ENCODE measurements at places on chromosomes 6 and 20. TPM values are rescaled to one million over a fixed set of nuclear protein-coding genes. Genes with fewer than 3 reads are reported as not detected.
A peak's percentile ranks its signal among the peaks of the same experiment; 100 is the strongest.

GRCh38 chr6:142784344-142784743, 160.6 kb downstream of the HIVEP2 start:
- peak; percentile 58 for DNase-seq

HRH3 gene
- not detected for total RNA-seq

GRCh38 chr6:3665608-3666007, 85.9 kb downstream of the PXDC1 start:
- no peak for DNase-seq

- DNase-seq: no peak
Measured at GRCh38 chr6:104046426-104046825, 813.3 kb downstream of the HACE1 start.

LATS1 gene
- total RNA-seq: 21.1 TPM

GRCh38 chr6:134495890-134496248, 178.0 kb upstream of the SGK1 start:
- DNase-seq: no peak

DNA sequence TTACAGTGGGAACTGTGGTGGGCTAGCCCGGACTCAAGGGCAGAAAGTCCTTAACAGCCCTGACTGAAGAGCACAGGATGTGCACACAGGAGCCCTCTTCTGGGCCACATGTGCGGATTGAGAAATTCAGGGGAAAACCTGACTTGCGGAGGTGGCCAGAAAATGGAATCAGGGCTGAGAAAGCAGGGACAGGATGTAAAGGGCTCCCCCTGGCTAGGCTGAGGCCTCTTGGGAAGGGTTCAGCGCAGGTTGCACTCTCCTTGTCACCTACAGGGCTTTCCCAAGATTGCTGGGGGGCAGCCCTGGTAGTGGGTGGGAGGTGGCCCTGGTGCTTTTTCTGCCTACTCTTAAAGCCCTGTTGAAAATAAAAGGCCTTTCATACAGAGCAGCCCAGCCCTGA, 251.2 kb downstream of the SLC24A3 start:
- DNase-seq: no peak

GRCh38 chr6:151216804-151217203, 23.0 kb upstream of the AKAP12 start:
- DNase-seq: no peak

OTOR gene
- total RNA-seq: not detected

- DNase-seq: peak; percentile 72
Measured at GRCh38 chr20:58870293-58871014, 17.9 kb downstream of the GNAS start.

- peak; percentile 73 for DNase-seq
Measured at GRCh38 chr6:42782689-42783176, 881 bp downstream of the BICRAL start.

GRCh38 chr6:88636871-88637270, 326.5 kb downstream of the RNGTT start:
- no peak for DNase-seq

DNA sequence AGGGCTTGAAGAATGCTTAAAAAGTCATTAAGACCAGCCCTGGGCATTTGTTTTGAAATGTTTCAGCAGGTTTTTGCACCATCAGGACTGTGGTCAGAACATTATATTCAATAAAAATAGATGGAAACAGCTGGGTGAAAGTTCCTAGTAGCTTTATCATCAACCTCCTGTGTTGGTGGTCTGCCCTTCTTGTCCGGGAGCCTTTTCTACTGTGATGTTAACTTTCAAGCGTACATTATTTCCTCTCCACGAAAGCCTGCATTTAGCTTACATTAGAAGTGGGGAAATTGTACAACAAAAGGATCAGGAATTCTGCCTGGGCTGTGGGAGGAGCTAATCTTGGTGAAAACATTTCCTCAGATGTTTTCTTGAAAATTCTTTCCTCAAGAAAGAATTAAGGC, 71.1 kb downstream of the LAMA4 start:
- DNase-seq: no peak

FRMD1 gene
- total RNA-seq: not detected

- DNase-seq: no peak
Measured at GRCh38 chr6:139153855-139154254, 19.0 kb downstream of the HECA start.

- peak; percentile 67 for DNase-seq
Measured at GRCh38 chr6:7112741-7113313, 5.1 kb downstream of the RREB1 start.

DNA sequence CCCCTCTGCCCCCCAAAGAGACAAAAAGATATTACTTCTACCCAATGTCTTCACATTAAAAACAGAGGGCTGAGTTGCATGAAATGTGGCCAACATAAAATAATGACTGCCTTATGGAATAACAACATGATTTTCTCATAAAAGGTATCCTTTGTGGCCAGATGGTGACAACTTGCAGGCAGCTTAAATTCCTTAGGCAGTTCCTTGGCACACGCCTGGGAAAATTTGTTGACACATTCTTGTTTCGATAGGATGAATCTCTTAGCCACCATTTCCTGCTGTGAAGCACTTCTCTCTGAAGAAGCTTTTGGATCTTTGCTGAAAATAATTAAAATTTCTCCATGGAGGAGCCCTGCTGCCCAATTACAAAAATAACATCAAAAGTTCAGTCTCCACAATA, 109.0 kb upstream of the COL21A1 start:
- no peak for DNase-seq

Data from activated CD8-positive, alpha-beta T cell treated with anti-CD3 and anti-CD28 coated beads for 36 hours (primary cell).